Cardiac fibroblast (primary cell): ENCODE measurements at places on chromosomes 12 and 14.

GRCh38 chr12:93361151-93361919 is 16.4 kb upstream of the NUDT4 start:
- no peak for DNase-seq

DNA sequence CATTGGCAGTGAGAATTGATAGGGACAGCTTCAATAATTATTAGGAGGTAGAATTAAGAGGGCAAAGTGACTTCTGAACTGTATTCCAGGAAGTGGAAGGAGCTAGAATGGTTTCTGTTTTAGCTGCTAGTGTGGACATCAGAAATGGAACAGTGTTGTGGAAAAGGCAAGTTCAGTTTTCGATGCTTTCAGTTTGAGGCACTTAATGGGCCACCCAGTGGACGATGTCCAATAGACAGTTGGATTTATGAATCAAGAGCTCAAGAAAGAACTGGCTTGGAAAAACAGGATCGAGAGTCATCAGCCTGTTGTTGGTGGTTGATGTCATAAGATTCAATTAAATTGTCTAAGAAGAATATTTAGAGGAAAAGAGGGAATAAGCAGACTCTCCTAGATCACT is 136.3 kb downstream of the DYRK2 start:
- DNase-seq = no peak

DNA sequence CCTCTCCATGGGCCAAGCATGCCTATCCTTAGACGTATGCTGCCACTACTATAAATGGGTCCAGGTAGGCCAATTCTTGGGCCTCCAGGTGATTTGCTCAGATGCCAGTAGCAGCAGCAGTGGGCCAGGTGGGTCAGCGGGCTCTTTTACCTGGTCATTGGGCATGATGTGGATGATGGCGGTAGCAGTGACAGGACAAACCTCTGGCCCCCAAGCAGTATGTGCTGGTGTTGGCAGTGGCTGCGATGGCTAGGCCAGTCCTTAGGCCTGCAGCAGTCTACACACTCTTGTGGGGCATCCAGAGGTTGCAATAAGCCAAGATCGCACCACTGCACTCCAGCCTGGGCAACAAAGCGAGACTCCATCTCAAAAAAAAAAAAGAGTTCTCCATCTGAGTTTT is 19.1 kb upstream of the VASH1 start:
- no peak for DNase-seq

- no peak for DNase-seq
Observed at GRCh38 chr14:102955636-102956408, 33.4 kb downstream of the AMN start.

- DNase-seq = peak; percentile 76
Observed at GRCh38 chr14:77053046-77053841, 24.7 kb upstream of the IRF2BPL start.

DNA sequence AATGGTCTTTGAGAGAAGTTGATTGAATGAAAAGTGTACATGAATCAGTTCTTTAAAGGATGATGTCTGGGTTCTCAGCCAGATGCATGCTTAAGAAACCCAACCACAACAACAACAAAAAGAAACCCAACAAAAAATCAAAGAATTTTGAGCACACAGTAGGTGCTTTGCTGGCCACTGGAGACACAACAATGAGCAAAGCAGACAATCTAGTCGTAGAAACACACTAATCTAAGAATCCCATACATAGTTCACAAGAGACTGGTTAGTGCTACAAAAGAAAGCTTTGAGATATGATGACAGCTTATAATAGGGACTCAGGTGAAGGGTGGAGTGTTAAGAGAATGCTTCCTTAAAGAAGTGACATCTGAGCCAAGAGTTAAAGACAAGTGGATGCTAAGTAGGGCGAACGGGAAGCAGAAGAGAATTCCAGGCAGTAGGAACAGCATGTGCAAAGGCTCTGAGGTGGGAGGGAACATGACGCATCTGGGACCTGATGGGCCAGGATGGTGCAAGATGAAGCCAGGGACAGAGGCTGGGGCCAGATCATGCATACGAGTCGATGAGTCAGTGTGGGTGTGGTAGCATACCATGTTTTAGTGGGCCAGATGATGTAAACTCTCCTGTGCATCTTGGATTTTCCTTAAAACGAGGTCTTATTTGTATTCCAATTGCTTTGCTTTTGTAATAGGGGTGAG is 4.6 kb upstream of the HIP1R start:
- peak; percentile 97 for DNase-seq

DNA sequence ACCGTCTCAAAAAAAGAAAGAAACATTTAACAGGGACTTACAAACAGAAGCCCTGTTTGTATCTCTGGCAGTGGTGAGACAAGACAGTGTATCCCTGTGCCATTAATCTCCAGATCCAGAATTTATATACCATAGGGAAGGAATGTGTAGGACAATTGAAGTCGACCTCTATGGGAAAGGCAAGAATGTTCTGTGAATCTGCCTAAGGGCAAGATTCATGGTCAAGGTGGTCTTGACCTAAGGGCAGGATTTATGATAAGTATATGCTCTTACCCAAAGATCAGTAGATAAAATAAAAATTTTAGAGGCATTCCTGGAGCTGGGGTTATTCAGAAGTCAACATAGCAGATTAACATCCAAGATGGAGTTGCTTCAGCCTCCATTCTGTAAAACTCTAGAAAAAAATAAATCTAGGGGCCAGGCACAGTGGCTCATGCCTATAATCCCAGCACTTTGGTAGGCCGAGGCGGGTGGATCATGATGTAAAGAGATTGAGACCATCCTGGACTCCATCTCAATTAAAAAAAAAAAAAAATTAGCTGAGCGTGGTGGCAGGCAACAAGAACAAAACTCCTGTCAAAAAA is 21.0 kb upstream of the SP1 start:
- DNase-seq = no peak

GRCh38 chr14:89401241-89401640 is 15.8 kb downstream of the FOXN3 start:
- no peak for DNase-seq

DNA sequence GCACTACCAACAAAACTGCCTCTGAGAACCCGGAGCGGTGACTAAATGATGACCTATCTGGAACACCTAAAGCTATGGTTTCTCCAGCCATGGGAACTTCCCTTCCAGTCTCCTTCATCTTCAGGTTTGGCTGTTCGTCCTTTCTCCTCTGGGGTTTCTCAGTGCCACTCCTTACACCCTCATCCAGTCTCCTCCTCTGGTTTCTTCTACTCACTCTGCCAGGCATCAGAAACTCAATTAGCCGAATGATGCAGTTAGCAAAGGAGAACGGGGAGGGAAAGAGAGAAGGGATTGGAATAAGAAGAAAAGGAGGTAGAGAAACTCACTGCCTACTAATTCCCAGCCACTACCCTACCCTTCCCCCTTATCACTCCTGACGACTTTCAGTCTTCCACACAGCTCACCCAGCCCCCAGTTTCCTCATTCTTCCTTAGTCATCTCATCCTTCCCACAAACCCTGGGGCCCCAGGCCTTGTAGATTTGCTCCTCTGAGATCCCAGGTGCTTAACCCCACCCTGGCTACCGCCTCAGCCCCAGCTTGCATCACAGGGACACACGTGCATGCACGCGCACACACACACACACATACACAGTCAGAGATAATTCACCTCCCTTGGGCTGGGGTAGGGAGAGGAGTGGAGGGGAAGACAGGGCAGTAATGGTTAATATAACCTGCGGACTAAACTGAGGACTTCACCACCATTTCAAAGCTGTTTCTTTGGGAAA is 13.0 kb downstream of the FGD6 start:
- DNase-seq = peak; percentile 92

GRCh38 chr12:69238589-69239351 is 599 bp upstream of the CPSF6 start:
- no peak for DNase-seq

DNA sequence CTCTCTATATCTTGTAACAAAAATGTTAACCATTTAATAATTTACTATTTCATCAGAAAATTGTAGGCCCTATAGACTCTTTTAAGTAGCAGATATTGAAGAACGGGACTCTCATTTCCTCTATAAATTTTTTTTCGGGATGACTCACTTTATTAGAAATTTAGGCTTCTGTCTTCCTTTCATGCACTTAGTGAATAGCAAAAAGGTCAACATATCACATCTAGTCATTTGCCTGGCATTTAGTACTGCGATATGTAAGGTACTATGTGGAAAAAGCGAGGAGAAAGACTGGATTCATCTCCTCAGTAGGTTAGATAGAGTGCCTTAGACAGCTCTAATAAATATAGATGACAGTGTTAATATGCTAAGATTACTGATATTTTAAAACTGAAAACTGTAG is 166.3 kb upstream of the PTPRQ start:
- DNase-seq = no peak

DNA sequence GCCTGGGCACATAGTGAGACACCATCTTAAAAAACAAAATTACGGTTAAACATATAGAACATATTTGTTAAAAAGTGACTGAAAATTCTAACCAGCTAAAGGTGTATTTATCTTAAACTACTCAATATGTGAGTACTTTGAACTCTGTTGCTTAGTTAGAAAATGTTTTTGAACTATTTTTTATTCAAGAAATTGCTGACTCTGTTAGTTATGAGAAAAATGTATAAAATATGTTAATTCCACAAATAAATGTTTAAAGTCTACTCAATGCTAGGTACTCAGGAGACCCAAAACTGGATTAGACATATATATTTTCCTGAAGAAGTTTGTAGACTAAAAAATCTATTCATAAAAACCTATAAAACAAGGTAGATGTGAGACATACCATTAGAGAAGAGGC is 23.0 kb upstream of the GPR33 start:
- no peak for DNase-seq

- peak; percentile 52 for DNase-seq
Observed at GRCh38 chr12:89140602-89141238, 211.6 kb downstream of the DUSP6 start.

DNA sequence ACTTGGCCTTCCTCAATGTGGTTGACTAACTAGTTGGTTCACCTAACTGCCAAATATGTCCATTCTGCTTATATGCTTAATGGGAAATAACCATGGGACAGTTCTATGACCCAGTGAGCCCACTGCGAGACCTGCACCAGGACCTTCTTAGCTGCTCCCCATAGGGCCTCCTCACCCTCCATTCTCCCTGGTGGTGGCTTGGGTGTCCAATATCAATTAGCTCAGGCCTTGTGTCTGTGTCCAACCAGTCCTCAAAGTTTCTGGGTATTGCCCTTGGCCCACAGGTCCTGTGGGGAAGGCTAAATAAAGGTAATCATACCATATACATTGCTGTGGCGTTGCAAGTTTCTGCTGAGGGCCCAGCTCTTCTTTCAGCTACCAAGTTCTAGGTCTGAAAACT is 228.2 kb downstream of the PCNX1 start:
- DNase-seq = no peak

- no peak for DNase-seq
Observed at GRCh38 chr12:8661016-8661415, 1.6 kb downstream of the MFAP5 start.

- DNase-seq = peak; percentile 97
Observed at GRCh38 chr12:52069327-52070184, at the start of gene ATG101. ATG101 (plus strand) TSS chr12:52069978; CDS start chr12:52073651, 3,673 bp downstream.

DNA sequence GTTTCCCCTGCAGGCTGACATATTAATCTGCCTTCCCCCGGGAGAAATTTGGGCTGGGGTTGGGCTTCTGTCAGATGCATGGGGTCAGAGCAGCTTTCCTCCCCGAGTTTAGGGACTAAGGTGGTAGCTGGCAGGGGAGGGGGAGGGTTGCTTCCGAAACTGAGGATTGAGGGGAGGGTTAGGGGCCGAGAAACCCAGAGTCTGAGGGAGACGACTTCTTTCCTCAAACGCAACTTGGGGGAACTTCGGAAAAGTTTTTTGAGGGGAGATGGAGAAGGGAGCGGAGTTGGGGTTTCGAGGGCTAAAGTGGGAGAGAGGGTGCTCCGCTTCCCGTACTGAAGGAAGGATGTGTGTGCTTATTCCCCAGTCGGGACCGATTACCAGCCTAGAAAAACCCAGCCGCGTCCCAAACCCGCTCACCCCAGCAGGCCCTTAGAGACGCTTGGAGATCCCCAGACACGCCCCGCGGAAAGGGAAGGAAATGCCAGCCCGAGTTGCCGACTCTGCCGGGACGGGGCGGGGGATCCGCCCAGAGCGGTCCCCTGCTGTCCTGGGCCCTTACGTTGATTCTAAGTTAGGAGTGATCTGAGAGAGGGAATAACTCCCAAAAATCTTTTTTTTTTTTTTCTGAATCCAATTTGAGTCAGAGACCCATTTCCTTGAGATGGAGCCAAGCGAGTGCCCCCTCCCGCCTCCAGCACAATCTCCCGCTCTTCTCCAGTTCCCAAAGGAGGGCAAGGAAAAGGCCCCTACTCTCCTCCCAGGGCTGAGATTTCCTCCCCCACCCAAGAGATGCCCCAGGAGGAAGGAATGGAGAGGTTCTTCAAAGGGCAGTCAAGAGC is 61.9 kb downstream of the SMUG1 start:
- no peak for DNase-seq

DNA sequence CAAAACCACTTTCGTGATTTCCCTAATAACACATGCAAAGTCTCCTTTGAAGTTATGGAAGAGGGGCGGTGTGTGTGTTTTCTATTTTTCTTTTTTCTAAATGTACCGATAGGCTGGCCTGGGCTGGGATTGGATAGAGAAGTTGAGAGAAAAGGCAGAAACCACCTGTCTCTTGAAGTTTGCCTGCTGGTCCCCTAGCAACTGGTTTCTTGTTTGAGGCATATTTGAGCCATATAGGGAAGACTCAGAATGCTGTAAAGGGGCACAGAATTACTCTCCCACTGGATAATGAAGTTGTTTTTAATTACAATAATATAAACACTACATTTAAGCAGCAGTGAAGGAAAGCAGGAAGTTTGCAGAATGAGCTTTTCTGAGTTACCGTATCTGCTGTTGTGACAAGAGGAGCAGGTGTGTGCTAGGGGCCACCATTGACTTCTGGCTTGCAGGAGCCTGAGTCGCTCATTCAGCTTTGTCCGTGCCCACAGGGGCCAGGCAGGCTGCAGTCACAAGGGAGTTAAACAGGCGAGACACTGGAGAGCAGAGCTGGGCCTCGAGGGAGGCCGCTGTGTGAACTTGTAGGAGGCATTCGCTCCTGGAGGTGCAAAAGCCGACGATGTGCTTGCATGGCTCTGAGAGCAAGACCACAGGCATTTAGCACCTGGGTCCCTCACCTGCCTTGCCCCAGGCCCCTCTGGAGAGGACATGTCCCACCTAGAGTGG is 173.8 kb upstream of the RGS6 start:
- no peak for DNase-seq

GRCh38 chr12:68259318-68259940 is 6.0 kb upstream of the IL22 start:
- DNase-seq = peak; percentile 43

- no peak for DNase-seq
Observed at GRCh38 chr14:72847721-72848120, 46.2 kb downstream of the DPF3 start.

- no peak for DNase-seq
Observed at GRCh38 chr14:86083616-86084015, 553.7 kb downstream of the FLRT2 start.

GRCh38 chr12:58995666-58996363 is 75.5 kb upstream of the LRIG3 start:
- DNase-seq = no peak

GRCh38 chr12:5733136-5733755 is 211.8 kb downstream of the ANO2 start:
- DNase-seq = no peak

- no peak for DNase-seq
Observed at GRCh38 chr12:64760808-64761573, 1.8 kb upstream of the GNS start.
